NCI-H2029 treated with DMSO at 0.1 percent for 48 hours (cell line): ENCODE measurements at places on chromosomes 6 and 20.

DNA sequence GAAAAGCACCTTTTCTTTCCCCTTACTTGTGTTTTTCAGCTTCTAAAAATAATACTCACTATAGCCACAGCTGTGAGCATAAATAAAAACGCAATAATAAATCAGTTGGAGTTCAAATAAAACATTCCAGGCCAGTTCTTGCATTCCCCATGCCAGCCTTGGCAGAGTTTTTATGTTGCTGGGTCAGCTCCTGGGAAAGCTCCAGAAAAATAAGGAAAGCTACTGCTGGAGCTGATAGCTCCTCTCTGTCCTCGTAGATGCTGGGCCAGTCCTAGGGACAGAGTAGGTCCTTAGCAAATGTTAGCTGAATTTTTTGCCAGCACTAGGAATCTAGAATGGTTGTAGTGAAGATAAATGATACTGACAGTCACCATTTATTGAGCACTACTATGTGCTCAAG lies 389.0 kb upstream of the SYNCRIP start:
- no peak for DNase-seq

GRCh38 chr6:43277643-43278523 lies 20.2 kb upstream of the SLC22A7 start:
- DNase-seq, result no peak

DNA sequence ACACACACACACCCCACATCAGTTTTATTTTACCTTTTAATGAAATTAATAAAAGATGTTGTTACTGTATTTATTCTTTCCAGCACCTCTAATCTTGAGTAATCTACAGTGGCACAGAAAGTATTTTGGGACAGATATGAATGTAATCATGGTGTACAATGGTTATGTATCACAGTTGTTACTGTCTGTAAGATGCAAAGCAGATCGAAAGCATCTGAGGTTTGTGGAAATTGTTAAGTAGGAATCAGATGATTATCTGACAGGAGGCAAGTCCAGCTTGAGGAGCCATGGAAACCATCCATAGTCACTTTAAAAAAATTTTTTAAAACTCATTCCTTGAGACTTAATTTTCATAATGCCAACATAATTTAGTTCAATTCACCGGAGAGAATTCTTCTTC lies 636.3 kb upstream of the MARCKS start:
- no peak for DNase-seq

- DNase-seq, result no peak
Measured at GRCh38 chr6:17178754-17179529, 77.1 kb downstream of the STMND1 start.
